ENCODE measurements at places on chromosomes 4 and X.

DNA sequence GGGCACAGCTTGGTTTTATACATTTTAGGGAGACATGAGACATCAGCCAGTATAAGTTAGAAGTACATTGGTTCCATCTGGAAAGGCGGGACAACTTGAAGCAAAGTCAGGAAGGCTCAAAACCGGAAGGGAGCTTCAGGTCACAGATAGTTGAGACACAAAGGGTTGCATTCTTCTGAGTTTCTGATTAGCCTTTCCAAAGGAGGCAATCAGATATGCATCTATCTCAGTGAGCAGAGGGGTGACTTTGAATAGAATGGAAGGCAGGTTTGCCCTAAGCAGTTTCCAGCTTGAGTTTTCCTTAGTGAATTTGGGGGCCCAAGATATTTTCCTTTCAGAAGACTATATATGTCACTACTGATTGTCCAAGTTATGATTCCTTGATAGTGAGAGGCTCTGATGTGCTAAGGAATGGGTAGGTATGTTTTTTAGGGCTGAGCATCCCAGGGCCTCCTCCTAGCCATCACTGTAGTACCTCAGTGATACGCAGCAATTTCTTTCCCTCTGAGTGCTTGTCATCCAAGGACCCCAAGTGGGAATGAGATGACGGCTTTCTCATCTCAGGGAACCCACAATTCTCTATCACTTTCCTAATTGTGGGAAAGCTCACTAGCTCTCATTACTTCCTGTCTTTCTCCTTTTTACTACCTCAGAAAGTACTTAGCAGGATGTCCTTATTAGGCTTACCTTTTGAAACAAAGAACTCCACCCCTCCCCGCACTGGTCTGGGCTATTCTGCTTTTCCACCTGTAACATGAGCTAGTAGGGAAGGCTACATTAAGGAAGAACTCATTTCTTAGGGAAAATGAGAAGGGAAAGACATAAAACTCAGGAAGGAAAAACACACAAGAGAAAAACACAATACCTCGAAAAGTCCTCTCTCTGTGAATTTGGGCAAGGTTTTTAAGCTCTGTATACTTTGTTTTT, 632.7 kb downstream of the RAPGEF2 start:
- no peak for DNase-seq

DNA sequence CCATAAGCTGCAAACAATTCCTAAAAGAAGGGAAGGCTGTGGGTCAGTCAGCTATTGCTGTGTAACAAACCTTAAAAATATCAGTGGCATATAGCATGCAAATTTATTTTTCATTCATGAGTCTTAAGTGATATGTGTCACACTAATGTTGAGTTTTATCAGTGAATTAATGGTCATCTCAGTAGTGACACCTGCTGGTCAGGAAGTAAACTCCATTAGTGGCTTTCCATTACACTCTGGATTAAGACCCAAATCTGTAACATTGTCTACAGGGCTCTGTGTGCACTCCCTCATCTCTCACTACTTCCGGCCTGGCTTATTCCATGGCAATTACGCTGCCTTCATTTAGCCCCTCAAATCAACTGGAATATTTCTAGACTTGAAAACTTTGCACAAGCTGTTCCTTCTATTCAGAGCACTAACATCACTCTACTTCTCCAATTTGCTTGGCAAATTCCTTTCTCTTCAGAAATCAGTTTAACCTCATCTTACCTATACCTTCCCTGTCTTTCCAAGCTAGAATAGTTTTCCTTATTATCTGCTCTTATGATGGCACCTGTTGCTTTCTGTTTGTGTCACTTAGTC, 217.3 kb upstream of the TAPT1 start:
- DNase-seq, result peak; percentile 19

DNA sequence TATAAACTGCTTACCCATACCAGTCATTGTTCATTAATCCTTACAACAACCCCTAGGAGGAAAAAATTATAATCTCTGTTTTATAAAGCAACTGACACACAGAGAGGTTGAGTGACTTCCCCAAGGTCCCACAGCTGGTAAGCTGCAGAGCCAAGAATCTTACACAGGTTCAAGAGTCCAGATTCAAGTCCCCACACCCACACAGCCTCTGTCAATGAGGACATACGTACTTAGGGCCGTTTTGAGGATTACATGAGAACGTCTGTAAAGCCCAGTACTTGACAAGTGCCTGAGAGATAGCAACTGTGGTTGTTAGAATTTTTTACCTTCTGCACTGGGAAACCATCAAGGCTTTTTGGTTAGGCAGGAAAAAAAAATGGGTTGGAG, 556 bp upstream of the SLC25A43 start:
- no peak for DNase-seq

DNA sequence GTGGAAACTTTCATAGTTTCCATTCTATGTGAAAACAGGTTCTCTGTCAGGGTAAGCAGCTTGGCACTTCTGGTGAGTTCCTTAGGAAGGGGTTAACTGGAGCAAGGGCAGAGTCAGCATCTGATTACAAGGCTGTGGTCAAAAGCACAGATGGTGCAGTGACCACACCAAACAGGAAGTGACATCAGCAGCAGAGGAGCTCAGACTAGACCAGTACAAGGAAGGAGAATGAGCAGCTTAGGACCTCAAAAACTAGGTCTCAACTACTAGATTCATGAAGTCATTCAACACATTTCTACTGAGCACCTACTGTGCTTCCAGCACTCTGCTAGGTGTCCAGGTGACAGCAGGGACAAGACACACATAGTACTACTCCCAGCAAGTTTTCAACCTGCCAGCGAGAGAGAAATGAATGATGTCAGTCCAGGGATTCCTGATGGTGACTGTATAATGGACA, 130.2 kb downstream of the AMELX start:
- DNase-seq, result peak; percentile 65

DNA sequence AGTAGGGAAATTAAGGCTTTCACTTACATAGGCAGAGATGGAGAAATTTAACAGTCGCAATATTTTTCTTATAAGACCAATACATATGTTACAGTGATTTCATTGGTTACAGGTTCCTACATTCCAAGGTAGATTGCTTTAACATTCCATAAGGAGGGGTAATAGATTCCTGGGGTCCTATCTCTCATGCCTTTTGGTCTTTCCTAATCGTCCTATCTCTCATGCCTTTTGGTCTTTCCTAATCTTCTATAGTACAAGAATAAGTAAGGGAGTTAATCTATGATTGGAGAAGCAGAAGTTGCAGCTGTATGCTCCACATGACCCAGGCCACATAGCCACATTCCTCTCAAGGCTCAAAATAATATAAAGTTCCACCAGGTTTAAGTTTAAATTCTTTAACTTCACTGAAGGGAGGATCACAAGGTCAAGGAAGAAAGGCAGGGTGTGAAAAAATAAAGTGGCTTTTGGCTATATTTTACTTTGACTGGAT, 285.0 kb upstream of the BOD1L1 start:
- no peak for DNase-seq

- DNase-seq, result no peak
These were observed 257.5 kb upstream of the FAT1 start for GRCh38 chr4:186981161-186981560.

- DNase-seq, result no peak
These were observed 930.2 kb upstream of the GRID2 start for GRCh38 chr4:91373546-91373945.

DNA sequence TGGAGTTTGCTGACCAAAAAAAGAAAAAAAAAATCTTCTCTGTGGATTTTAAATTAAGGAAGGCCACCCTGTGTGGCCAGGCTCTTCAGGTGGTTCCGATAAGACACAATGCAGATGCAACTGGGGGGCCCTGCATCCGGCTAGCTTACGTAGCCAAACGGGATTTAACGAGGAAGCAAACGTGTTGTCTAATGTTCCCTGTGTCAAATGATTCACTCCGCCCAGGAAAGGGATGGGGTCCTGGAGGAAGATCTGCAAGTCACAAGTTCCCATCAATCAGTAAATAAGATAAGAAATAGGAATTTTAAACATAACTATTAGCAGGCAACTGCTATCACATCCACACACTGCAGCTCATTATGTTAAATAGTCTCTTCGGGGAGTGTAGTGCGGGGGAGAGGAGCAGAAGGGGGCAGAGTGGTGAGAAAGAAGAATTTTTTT, 216.4 kb upstream of the GYPA start:
- no peak for DNase-seq

DNA sequence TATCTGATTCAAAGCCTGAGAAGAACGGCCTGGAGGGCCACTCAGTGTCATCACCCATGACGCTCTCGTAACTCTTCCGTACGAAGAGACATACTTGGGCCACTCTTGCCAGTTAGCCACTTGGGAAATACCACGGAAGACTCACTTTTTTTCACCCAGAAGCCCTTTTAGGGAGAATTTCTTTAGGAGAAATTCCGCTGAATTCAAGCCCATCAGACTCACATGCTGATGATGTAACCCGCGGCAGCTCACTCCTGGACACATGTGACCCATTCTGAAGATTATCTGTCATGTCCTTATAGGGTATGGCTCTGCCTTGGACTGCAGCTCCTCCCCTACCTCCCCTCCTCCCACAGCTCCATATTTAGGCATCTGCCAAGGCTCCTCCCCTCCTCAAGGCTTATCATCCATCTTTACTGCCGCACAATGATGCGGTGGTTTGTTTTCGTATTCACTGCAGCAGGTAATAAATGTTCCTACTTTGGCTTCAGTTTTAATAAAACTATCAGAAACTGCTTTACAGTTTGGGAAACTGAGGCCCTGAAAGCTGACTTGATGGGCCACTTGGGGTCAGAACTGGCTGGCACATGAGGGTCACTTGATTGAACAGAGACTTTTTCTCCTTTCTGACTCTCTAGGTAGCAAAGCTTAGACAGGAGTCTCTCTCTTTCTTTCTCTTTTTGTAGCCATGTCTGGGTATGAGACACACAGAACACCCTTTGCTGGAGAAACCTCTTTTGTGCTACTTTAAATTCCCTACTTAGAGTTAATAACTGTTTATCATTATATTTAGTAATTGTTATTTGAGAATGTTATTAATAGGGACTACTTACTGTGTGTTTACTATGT, 42.1 kb downstream of the RHOH start:
- DNase-seq, result no peak

GRCh38 chr4:185774845-185775680, 36.9 kb downstream of the SORBS2 start:
- DNase-seq, result no peak

DNA sequence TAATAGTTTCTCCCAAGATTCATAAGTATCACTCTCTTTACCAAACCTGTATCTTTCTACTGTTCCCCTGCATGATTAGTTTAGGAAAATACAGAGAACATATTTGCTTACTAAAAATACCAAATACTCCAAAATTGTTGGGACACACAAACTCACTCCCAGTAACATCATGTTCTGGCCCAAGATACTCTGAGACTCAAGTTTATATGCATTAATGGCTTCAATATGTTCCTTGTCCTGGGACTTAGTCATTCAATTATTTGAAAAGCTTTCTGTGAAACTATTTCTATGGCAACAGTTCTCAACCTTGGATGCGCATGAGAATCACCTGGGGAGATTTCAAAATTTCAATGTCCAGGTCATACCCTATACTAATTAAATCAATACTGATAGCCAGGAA, 138.9 kb upstream of the PTCHD1 start:
- no peak for DNase-seq

DNA sequence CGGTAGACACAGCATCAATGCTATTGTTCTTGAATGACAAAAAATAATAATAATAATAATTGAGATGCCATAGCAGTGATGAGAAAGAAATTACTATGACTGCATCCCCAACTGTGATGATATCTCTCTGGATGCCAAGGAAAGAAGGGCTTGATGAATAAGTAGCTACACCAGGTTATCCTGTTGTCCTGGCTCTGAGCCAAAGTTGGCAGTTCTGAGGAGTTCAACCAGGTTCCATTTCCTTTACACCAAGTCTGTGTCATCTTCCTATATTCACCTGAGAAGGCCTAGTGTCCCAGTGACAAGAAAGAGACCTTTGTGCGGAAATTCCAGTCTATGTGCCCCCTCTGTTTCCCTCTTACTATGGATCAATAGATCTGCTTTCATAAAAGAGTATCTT, 3.4 kb upstream of the MAML3 start:
- DNase-seq, result no peak

- DNase-seq, result no peak
These were observed 608.1 kb upstream of the AADAT start for GRCh38 chr4:170697845-170698244.

DNA sequence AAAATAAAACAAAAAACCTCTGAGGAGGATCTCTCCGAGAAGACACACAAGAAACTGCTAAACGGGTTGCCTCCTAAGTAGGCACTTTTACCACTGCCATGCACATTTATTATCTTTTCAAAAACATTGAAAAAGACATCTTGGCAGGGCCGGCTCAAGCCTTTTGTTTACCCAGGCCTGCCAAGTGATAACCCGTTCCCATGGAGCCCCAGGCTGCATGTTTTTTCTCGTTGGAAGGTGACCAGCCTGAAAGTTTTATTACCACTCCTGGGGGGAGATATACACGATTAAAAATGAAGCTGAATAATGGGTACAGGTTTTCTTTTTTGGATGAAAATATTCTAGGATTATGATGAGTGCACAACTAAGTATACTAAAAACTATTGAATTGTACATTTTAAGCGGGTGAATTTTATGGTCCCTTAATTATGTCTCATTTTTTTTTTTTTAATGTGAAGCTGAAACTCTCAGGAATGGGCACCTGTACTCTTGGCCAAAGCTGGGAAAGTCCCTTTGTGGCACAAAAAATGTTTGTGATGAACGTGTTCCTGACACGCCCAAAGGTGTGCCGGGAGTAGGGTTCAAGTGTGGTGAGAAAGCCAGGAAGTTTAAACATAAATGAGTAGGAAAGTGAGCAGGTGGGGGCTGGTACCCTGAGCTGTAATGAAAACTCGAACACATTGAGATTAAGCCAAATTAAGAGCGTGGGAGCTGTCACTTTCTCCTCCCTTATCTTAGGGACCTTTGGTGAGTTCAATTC, 1.5 kb upstream of the MAP7D2 start:
- no peak for DNase-seq

DNA sequence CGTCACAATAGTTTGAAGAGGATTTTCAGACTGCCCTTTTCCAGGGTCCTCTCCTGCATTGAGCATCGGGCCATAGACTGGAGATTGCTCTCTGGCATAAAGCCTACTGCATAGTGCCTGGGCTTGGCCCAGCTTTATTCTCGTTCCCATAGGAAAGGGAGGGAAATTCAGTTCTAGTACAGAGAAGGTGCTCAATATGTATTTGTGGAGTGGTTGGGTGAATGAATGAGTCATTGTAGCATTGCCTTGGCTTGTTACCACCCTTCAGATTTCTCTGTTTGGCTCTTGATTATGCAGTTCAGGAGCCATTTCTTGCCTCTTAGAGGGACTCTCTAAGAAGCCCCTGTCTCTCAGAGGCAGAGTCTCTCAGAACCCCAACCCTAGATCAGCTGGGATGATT, 2.6 kb downstream of the TMEM35A start:
- no peak for DNase-seq

Measured in HFF-Myc (cell line).